Heart right ventricle (tissue), 16 donors: ENCODE measurements at places on chromosomes 12 and 14. TPM values are rescaled to one million over a fixed set of nuclear protein-coding genes. Genes with fewer than 3 reads are reported as not detected.

Gene SERPINA9
- total RNA-seq = not detected

Gene TAS2R20
- total RNA-seq = 0.42 TPM

Gene KCNH3
- total RNA-seq = 0.18 TPM

Gene RPL10L
- not detected for total RNA-seq

Gene ATG14
- 15.4 TPM for total RNA-seq

Gene SLC5A8
- not detected for total RNA-seq

Gene TAS2R30
- 0.62 TPM for total RNA-seq

Gene PMEL
- 0.50 TPM for total RNA-seq

Gene NFE2
- not detected for total RNA-seq

GRCh38 chr14:105944632-105945610 is 418.5 kb downstream of the TMEM121 start:
- H3K4me1 ChIP-seq = no peaks in the 10 kb centered on the region
- H3K27me3 ChIP-seq = peaks cover 13% of the 10 kb centered on the region
- no peak overlapping the region for H3K27ac ChIP-seq

DNA sequence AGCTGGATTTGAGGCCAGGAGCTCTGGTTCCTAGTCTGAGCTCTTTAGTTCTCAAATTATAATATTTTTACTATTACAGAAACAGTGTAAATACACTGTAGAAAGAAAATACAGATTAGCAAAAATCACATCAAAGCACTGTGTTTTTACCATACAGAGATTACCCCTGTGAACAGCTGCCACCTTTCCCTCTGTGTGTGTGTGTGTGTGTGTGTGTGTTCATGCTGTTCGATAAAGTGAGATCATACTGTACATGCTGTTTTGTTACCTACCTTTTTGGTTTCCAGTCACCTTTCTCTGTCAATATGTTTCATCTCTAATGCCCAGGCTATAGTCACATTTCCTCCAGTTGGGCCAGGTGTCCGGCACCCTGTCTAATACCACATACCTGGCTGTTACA is 26.9 kb downstream of the MVK start:
- no peaks in the 10 kb centered on the region for H3K27me3 ChIP-seq
- H3K36me3 ChIP-seq = no peaks in the 10 kb centered on the region
- H3K4me3 ChIP-seq = no peak overlapping the region
- H3K4me1 ChIP-seq = peaks cover 13% of the 10 kb centered on the region
- H3K27ac ChIP-seq = no peak overlapping the region
- no peak for DNase-seq

DNA sequence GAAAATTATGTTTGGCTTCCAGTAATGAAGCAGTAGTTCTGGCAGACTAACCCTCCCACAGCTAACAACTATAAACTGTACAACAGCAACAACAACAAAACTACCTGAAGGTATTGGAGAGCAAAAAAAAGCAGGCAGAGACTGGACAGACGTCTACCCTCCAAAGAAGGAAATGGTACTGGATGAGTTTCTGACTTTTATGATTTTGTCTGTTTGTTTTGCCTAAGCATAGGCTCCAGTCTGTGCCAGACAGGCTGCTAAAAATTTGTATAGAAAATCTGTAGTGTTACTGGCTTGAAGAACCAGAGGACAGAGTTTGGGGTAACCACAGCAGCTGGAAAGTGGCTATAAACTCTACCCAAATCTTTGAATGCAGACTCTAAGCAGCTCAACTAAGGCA is 131.3 kb downstream of the SLC25A47 start:
- no peaks in the 10 kb centered on the region for H3K4me1 ChIP-seq
- H3K36me3 ChIP-seq = no peaks in the 10 kb centered on the region
- H3K27me3 ChIP-seq = no peaks in the 10 kb centered on the region
- no peak overlapping the region for H3K4me3 ChIP-seq
- no peak for DNase-seq

DNA sequence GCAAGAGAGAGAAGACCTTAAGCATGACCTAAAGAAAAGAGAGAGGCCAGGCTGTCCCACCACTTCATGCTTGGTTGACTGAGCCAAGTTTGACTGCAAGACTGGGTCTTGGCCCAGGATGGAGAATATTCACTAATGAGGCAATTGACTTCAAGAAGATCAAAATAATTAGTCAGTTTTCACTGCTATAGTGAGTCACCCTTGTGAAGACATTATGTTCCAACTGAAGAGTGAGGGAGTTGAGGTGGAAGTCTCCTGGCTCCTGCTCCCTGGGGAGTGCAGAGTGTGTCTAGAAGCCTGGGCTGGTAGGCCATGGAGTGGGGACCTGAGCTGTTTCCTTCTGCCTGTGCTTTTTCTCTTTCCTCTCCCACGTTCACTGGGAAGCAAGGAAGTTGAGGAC is 117.6 kb downstream of the CACNA1C start:
- no peaks in the 10 kb centered on the region for H3K36me3 ChIP-seq
- no peak overlapping the region for H3K27ac ChIP-seq
- H3K27me3 ChIP-seq = no peaks in the 10 kb centered on the region

- H3K27me3 ChIP-seq = no peaks in the 10 kb centered on the region
- no peaks in the 10 kb centered on the region for H3K4me1 ChIP-seq
- DNase-seq = no peak
- no peak overlapping the region for H3K27ac ChIP-seq
- no peaks in the 10 kb centered on the region for H3K36me3 ChIP-seq
- no peak overlapping the region for H3K4me3 ChIP-seq
Measured at GRCh38 chr14:72736308-72736707, 157.6 kb downstream of the DPF3 start.

DNA sequence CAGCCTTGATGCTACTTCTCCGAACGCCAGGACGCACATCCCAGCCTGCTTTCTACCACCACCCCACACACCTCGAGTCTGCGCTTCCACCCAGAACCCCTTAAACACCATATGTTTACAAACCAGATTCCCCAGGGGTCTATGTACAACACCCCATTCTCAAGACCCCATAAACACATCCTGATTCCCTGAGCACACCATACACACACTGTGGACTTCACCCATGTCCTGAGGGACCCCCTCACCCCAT is 733 bp downstream of the TTC7B start:
- H3K4me1 ChIP-seq = peaks cover 16% of the 10 kb centered on the region
- no peaks in the 10 kb centered on the region for H3K36me3 ChIP-seq
- no peaks in the 10 kb centered on the region for H3K27me3 ChIP-seq

DNA sequence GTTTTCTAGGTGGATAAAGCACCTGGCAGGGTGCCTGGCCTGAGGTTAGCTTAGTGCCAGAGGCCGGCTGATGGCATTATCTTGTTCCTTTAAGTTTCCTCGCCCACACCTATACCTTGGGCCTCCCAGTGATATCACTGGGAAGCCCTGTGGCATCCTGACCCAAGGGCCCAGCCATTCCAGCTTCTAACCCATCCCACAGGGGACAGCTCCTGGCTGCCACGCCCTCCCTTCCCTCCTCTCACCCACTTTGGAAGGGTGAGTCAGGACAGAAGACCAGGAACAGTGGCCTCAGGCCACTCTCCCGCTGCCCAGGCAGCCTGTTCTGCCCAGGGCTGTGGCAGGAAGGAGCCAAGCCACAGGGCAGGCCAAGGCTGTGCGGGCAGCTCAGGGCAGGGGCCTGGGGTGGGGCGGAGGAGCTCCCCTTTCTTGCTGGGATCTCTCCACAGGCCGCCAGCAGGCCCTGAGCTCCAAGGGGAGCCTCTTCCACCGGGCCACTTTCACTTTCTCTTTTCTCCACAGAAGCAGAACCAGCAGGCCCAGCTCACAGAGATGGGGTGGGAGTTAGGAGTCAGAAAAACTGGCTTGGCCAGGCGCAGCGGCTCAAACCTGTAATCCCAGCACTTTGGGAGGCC is 75.1 kb downstream of the IRF2BPL start:
- peak overlapping the region; percentile 93 for H3K27ac ChIP-seq
- H3K27me3 ChIP-seq = no peaks in the 10 kb centered on the region
- peaks cover 76% of the 10 kb centered on the region for H3K4me1 ChIP-seq
- no peaks in the 10 kb centered on the region for H3K36me3 ChIP-seq
- peak; percentile 59 for DNase-seq

DNA sequence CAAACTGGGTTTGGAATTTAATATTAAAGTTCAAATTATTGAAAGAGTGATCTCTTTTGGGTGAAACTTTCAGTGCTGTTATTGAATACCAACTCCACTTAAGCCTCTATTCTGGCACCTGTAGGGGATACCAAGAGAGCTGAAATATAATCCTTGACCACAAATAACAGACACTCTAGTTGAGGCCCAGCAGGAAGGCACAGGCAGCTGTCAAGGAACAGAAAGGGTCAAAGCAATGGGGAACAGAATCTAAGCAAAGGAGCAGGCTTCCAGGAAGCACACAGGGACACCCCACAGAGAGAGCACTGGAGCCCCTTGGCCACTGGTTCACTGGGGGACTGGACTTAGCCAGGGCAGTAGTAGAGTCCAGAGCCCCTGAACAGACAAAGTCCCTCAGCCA is 120.9 kb upstream of the SFSWAP start:
- H3K27ac ChIP-seq = no peak overlapping the region
- H3K27me3 ChIP-seq = peaks cover 20% of the 10 kb centered on the region
- no peak for DNase-seq
- H3K4me1 ChIP-seq = no peaks in the 10 kb centered on the region
- H3K4me3 ChIP-seq = no peak overlapping the region

GRCh38 chr14:66395300-66395699 is 90.9 kb upstream of the CCDC196 start:
- H3K27ac ChIP-seq = no peak overlapping the region
- no peak for DNase-seq
- no peaks in the 10 kb centered on the region for H3K36me3 ChIP-seq
- no peaks in the 10 kb centered on the region for H3K27me3 ChIP-seq
- H3K4me1 ChIP-seq = no peaks in the 10 kb centered on the region

GRCh38 chr12:57515934-57516541 is 4.3 kb downstream of the DDIT3 start:
- DNase-seq = no peak
- H3K4me3 ChIP-seq = no peak overlapping the region
- H3K27ac ChIP-seq = no peak overlapping the region
- no peaks in the 10 kb centered on the region for H3K27me3 ChIP-seq
- H3K4me1 ChIP-seq = peaks cover 54% of the 10 kb centered on the region
- H3K36me3 ChIP-seq = no peaks in the 10 kb centered on the region

- H3K4me1 ChIP-seq = peaks cover 14% of the 10 kb centered on the region
- no peaks in the 10 kb centered on the region for H3K27me3 ChIP-seq
- no peak for DNase-seq
- peak overlapping the region; percentile 79 for H3K4me3 ChIP-seq
- H3K27ac ChIP-seq = peak overlapping the region; percentile 38
Measured at GRCh38 chr12:49068879-49069506, 786 bp downstream of the RHEBL1 start.

- H3K4me3 ChIP-seq = no peak overlapping the region
- no peak for DNase-seq
- no peak overlapping the region for H3K27ac ChIP-seq
- H3K4me1 ChIP-seq = peaks cover 13% of the 10 kb centered on the region
- H3K27me3 ChIP-seq = no peaks in the 10 kb centered on the region
- no peaks in the 10 kb centered on the region for H3K36me3 ChIP-seq
Measured at GRCh38 chr12:104494137-104494792, 37.5 kb downstream of the CHST11 start.

DNA sequence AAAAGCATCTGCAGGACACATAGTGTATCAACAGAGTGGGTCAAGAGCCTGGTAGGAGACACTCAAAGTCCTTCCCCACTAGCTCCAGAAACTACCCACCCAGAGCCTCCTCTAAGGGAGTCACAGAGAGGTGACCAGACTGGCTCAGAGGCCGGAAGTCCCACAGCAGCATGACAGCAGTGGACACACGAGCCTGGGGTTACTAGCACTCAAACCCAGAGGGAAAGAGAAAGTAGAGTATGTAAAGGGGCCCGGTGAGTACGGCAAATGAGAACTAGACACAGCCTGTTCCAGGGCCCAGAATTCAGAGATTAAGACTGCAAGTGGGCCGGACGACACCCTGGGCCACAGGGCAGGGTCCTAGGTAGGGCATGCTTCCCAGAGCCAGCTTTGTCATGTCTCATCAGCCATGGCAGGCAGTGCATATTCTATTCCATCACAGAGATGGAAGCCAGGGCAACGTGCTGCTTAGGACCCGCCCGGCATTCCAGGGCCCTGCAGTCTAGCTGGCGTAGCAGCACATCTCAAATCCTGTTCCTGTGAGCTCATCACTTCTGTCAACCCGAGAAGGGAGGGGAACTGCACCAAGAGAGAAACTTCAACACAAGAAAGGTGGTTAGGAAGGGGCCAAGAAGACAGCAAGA is 4.2 kb downstream of the IFFO1 start:
- no peaks in the 10 kb centered on the region for H3K27me3 ChIP-seq
- H3K4me3 ChIP-seq = no peak overlapping the region
- peak overlapping the region; percentile 93 for H3K27ac ChIP-seq

GRCh38 chr12:75042125-75042524 is 167.5 kb downstream of the KCNC2 start:
- no peak overlapping the region for H3K4me3 ChIP-seq
- no peaks in the 10 kb centered on the region for H3K27me3 ChIP-seq
- H3K27ac ChIP-seq = no peak overlapping the region
- no peaks in the 10 kb centered on the region for H3K36me3 ChIP-seq
- no peaks in the 10 kb centered on the region for H3K4me1 ChIP-seq

DNA sequence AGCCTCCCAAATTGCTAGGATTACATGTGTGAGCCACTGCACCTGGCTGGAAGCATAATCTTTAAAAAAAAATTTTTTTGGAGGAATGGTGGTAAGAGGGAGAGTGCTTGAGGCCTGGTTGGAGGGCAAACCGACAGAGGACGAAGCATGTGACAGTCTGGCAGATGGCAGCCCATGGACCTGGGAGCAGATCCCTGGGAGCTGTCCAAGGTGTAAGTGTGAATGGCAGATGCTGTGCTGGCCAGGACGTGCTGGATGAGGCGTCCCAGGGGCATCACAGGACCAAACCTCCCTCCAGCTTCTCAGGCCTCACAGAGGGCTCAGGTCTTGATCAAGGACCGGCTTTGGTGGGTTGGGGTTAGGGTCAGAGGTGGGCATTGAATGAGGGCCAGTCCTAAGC is 128.4 kb upstream of the NCOR2 start:
- peak overlapping the region; percentile 50 for H3K27ac ChIP-seq
- H3K36me3 ChIP-seq = no peaks in the 10 kb centered on the region
- no peak for DNase-seq
- H3K27me3 ChIP-seq = no peaks in the 10 kb centered on the region
- no peak overlapping the region for H3K4me3 ChIP-seq

DNA sequence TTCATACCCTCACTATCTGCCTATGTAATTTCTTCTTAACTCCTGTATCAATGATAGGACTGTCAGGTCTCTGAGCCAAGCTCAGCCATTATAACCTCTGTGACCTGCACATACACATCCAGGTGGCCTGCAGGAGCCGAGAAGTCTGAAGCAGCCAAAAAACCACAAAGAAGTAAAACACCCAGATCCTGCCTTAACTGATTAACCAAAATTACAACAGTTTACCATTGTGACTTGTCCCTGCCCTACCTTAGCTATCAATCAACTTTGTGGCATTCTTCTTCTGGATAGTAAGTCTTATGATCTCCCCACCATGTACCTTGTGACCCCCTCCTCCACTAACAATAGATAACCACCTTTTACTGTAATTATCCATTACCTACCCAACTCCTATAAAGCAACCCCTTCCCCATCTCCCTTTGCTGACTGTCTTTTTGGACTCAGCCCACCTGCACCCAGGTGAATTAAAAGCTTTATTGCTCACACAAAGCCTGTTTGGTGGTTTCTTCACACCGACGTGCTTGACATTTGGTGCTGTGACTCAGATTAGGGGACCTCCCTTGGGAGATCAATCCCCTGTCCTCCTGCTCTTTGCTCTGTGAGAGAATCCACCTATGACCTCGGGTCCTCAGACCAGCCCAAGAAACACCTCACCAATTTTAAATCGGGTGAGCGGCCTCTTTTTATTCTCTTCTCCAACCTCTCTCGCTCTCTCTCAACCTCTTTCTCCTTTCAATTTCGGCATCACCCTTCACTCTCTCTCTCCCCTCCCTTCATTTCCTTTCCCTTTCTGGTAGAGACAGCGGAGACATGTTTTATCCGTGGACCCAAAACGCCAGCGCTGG is 11.5 kb upstream of the LGMN start:
- no peak overlapping the region for H3K27ac ChIP-seq
- H3K4me3 ChIP-seq = no peak overlapping the region
- no peak for DNase-seq
- no peaks in the 10 kb centered on the region for H3K27me3 ChIP-seq
- H3K36me3 ChIP-seq = no peaks in the 10 kb centered on the region
- H3K4me1 ChIP-seq = peaks cover 9% of the 10 kb centered on the region
